ENCODE measurements at places on chromosomes 1 and 21.

- peak; percentile 45 for DNase-seq
These were observed 105.0 kb downstream of the KIAA0319L start for GRCh38 chr1:35452106-35452774.

- no peak for DNase-seq
These were observed 199.3 kb upstream of the TMEM51 start for GRCh38 chr1:14954210-14954609.

DNA sequence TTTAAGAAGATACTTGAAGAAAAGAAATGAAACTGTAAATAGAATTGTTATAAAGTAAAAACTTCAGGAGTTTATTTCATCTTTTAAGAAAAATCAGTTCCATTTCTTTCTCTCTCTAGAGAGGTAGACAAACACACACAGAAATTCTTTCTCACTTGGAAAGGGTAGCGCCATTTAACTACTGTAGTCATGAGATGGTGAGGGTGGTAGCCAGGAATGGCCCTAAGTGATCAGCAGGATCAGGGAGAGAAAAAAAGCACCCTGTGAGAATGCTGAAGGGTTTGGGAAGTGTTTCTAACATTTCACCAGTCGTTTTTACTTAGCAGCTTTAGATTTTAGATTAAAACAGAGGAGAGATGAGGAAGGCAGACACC, 205.7 kb upstream of the RUNX1 start:
- DNase-seq, result no peak

DNA sequence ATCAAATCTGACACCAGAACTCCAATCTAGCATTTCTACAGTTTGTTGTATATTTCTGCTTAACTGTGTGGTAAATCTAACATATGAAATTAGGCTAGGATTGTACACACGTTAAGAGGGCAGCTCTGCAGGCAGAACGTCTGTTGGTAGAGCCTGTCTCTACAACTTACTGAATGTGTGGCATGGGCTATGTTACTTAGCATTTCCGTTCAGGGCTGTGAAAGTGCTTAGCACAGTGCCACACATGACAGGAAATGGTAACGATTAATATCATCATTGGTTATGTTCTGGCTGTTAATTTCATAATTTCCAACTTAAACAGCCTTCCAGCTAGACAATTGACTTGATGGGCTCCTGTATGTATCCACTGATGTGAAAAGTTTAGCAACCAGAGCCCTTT, 9.6 kb upstream of the C8B start:
- no peak for DNase-seq

DNA sequence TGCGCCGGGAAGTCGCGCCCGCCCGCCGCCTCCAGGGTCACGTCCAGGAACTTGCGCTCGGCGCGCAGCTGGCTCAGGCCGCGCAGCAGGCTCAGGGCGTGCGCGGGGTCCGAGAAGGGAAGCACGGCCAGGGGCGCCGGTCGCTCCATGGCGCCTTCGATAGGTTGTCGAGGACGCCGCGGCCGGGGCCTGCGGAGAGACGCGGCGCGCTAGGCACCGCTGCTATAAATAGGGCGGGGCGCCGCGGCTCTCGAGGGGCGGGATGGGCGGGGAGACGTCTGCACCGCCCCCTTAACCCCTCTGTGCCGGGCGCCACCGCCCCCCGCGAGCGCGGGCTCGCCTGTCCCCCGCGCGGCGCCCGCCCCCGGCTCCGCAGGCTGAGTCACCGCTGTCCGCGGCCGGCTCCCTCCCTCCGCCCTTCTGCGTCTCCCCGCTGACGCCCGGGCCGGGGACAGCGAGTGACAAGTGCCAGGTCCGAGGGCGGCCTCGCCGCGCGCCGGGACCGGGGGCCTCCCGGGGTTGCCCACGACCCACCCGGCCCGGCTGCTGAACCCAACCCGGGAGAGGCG, at the start of gene KLHL21:
TSS of gene KLHL21 (minus strand) at position 201 of the 569 bp plus-strand sequence. CDS start at position 149, 52 bp downstream.
- peak; percentile 95 for DNase-seq

GRCh38 chr1:231493421-231494185, 34.9 kb upstream of the TSNAX start:
- DNase-seq, result no peak

Data from hematopoietic multipotent progenitor cell treated with erythropoietin and hydrocortisone succinate and interleukin-3 and kit ligand, for 17 days (in vitro differentiated cells).